Anterior cingulate cortex (tissue), 58 donors: ENCODE measurements at places on chromosomes 1 and 21.

- no peak for DNase-seq
Measured at GRCh38 chr1:21764615-21765423, 18.1 kb downstream of the USP48 start.

- DNase-seq = peak; percentile 30
Measured at GRCh38 chr1:203440771-203441170, 34.8 kb upstream of the PRELP start.

- no peak for DNase-seq
Measured at GRCh38 chr1:27409669-27410068, 17.2 kb downstream of the GPR3 start.

GRCh38 chr1:3067671-3068563, 1.1 kb upstream of the PRDM16 start:
- no peak for DNase-seq

DNA sequence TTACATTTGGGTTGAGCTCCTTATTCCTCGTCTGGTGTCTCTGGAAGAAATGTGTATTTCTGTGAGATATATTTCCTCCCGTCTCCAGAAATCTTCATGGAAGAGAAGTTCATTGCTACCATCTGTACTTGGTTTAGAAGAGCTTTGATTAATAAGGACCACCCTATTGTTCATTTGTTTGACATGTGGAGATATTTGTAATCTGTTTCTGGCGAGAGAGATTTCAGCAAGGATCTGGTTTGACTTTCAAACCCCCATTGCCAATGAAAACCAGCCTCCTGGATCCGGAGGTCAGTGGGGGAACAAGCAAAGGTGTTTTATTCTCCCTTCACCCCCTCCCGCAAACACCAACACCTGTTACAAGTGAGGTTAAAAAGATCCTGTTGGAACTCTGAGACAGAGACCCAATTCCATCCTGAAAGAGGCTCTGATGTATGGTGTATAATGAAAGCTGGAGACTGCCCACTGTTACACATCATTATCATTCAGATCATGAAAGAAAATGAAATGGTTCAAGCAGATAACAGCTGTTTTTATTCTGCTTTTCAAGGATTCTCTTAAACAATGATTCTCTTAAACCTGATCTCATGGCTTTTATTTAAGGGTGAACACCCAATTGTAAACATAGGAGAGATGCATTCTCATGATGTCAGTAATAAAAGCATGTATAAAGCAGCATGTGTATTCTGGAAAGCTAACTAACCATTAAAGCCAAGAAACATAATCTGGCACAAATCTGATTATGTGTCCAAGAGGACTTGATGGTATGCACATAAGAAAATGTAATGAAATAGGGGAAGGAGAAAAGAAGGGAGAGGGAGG, 393.5 kb upstream of the ADGRL2 start:
- no peak for DNase-seq

DNA sequence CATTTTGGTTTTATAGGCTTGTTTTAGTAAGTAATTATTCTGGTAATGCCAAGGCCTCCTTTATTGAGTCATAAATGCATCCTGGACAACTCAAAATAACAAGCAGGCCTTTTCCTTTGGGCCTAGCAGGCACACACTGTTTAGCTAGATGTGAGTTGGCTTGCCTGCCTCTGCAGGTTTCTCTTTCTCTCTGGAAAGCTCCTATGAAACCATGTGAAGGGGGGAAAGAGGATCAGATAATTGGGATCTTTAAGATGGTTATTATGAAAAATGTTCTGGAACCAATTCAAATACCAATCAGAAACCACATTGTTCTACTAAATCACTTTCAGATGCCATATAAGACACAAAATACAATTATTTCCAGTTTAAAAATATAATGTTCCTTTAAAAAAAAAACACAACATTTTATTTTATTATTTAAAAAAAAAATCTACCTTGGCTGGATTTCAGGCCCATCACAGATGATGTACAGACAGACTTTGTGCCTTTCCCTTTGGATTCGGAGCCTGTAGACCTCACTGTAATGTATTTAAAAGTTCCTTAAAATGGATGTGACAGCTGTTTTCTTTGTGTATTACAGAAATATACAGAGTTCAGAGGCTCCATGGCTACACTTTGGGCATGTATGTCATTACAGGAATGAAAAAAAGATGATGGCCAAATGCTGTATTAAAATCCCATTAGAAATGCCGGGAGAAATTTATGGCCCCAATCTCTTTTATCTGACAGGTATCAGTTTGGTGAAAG, 80.2 kb downstream of the NTMT2 start:
- DNase-seq = no peak

DNA sequence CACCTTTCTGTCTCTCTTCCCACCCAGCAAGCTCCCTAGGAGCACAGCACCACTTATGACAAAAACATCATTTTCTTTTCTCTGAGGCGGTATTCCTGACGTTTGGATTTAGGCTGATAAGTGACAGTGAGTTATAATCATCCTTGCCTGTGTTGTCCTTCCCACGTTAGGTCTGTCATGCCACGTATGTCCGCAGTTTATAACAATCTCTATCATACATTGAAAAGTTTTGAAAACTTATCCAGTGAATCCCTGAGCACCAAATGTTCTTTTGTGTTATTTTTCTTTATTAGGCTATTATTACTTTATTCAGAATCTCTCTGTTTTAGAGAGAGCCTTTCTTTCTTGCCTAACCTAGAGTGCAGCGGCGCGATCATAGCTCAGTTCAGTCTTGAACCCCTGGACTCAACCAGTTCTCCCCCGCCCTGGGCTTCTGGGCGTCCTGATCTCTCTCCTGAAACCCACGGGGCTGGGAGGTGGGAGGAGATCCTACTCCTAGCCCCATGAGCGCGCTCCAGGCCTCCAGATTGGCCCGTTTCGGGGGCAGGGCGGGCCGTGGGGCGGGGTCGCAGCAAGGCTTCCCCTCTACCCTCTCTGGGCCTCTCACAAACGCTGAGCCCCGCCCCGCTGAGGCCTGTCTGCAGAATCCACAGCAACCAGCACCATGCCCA, at the start of gene GSTM2:
GSTM2 (plus strand) TSS at position 606 of the 671 bp plus-strand sequence; CDS start at position 665, 59 bp downstream.
- DNase-seq = peak; percentile 27

GRCh38 chr1:83761167-83762038, 237.5 kb downstream of the TTLL7 start:
- no peak for DNase-seq

DNA sequence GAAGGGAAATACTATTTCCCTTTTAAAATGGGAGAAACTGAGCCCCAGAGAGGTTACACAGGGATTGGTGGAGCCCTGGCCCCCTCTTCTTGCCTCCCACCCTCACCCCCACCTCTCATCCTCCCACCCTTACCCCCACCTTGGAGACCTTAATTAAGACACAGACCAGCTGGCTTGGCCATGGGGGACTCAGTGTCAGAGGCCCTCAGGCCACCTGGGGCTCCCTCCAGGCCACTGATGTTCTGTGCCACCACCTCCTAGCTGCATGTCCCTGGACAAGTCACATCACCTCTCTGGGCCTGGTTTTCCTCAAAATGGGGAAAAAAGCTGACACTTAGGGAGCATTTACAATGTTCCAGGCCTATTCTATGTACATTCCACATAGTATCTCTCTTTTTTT, 51.5 kb downstream of the SDC3 start:
- no peak for DNase-seq

GRCh38 chr1:148362626-148363438, 120.3 kb downstream of the PPIAL4G start:
- DNase-seq = no peak

- DNase-seq = peak; percentile 37
Measured at GRCh38 chr1:248807067-248807737, 18.5 kb downstream of the SH3BP5L start.
